Hematopoietic multipotent progenitor cell treated with erythropoietin and hydrocortisone succinate and interleukin-3 and kit ligand, for 17 days (in vitro differentiated cells): ENCODE measurements at places on chromosomes 12 and 14.

GRCh38 chr14:87094913-87095312 lies 898.1 kb downstream of the GALC start:
- no peak for DNase-seq

GRCh38 chr14:22932146-22932545 lies 3.0 kb upstream of the PRMT5 start:
- DNase-seq, result no peak

DNA sequence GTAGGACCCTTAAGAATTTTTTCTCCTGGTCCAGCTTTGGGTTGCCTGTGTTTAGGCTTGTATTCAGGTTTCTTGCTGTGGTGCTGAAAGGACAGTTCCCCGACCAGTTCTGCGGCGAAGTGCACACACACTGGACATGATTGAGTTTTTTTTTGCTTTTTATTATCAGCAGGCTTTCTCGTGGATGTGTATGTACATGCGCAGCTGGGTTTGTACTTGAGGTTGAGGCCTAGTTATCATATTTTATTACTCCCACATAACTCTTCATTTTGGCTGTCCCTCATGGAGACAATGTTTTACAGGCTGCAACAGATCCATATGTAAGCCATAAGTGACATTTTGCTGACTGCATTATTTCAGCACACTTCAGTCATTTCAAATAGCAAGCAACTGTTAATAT lies 2.5 kb downstream of the SCN8A start:
- DNase-seq, result no peak

DNA sequence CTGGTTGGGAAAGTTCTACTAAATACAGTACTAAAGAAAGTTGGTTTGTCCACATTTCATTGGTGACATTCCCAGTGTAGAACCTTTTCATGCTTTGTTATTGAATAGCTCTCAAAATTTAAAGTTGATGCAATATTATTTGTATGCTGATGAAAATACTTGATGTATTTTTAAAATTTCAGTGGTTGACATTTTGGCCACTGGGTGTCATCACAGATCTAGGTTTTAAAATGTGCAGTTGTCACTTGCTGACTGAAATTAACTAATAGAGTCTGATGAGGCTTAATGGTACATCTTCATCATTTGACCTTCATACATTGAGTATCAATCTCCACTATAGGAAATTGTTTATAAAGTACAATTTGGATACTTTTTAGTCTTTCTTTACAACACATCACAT lies 37.1 kb downstream of the CMAS start:
- DNase-seq, result peak; percentile 49

GRCh38 chr12:86052921-86053320 lies 178.8 kb downstream of the NTS start:
- DNase-seq, result no peak

- no peak for DNase-seq
Measured at GRCh38 chr14:32985866-32986265, 47.2 kb downstream of the NPAS3 start.

DNA sequence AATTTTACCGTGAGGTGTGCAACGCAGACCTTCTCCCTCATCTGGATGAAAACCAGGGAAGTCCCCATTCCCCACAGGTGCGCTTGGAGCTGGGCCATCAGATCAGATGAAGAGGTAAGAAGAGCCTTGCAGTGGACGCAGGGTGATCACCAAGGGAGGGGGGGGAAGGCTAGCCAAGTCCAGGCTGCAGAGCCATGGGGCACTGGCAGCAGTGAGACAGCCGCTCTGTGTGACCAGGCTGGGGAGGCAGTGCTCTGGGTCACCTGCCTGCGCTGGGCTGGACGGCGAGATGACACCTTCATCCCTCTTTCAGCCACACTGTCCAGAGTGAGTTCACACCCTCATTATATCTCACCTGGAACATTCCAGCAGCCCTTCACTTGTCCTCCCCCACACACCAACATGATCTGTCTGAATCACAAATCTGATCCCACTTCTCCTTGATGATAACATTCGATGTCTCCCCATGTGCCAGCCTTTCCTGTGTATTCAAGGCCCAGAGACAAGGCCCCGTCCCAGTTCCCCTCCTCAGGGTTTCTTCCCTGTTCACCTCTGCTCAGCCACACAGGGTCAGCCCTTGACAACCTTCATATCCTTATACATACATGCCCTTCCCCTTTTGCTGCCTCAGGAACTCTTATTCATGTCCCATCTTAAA lies 65.9 kb upstream of the VASH1 start:
- no peak for DNase-seq

- DNase-seq, result no peak
Measured at GRCh38 chr12:73445658-73446324, 1091.8 kb upstream of the ATXN7L3B start.

DNA sequence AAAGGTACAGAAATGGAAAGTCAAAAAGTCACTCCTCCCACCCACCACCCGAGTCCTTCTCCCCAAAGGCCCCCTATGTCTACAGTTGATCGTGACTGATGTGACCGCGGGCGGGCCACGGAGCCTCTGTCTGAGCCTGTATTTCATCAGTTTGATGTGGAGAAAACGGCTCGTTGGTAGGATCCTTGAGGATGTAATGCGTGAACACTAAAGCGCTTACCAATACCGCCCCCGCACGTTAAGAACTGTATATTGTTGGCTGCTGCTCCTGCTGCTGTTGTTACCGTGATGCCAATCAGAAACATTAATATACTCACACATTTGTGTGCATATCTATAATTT lies 24.6 kb upstream of the UBC start:
- peak; percentile 92 for DNase-seq

DNA sequence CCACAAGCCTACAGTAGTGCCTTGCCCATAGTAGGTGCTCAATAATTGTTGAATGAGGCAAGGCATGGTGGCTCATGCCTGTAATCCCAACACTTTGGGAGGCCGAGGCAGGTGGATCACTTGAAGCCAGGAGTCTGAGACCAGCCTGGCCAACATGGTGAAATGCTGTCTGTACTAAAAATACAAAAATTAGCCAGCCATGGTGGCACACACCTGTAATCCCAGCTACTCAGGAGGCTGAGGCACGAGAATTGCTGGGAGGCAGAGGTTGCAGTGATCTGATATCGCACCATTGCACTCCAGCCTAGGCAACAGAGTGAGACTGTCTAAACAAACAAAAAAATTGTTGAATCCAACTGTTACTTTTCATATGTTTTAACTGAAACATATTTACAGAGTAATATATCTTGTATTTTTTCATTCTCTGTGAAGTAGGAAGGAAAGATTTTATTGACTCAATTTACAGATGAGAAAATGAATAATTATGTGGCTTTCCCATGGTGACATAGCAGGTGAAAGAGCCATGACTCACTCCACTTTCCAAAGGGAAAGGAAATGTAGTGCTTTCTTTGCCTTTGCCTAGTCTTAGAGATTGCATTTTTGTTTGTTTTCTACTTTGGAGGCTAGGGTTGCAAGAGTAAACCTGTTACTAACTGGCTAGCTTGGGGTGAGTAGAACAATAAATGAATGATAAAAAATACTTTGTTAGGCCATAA lies 95.4 kb upstream of the SLC38A4 start:
- no peak for DNase-seq

GRCh38 chr14:22583994-22584393 lies 5.0 kb downstream of the DAD1 start:
- DNase-seq, result no peak

DNA sequence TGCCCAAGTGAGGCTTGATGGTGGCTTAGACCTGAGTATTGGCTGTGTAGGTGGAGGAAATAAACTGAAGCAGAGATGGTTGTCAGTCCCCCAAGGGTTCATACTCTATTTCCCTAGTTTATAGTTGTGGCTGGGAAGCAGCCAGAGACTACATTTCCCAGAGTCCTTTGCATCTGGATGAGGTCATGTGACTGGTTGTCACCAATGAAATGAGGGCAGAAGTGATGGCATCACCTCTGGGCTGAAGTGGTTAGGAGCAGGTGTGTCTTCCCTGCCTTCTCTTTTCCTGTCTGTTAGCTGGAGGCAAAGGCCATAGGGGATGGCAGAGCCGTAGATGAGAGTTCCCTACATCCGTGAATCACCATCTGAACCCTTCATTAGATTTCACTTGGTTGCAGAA lies 16.3 kb upstream of the NOS1 start:
- DNase-seq, result no peak

DNA sequence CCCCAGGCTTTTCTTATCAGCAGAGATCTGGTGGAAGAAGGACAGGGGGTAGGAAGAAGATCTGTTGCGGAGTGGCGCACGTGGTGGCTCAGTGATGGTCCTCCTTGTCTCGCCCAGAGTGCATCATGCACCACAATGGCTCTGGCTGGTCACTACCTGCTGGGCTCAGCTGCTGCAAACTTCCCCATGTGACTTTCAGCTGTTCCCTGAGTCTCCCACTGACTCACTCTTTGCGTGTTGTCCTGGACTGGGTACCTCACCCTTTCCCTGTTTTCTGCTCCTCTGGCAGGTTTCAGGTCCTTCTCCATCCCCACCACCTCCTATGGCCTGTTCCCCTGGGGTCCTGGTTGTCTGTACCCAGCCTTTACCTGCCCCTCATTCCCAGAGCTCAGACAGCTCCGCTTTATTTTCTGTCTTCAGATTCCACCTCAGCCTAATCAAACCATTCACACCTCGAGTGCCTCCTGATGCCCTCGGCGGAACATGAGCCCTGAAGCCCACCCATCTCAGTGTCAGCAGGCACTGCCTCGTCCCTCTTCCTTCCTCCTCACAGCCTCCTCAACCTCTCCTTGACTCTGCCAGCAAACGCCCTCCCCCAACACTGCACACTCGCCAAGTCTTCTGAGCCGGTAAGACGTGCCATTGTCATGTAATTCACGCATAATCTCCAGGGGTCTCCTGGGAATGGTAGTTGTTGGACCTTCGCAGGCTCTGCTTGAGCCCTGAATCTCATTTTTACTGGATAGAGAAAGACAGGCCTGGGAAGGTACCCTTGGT lies 1.8 kb downstream of the C1R start:
- DNase-seq, result no peak

- no peak for DNase-seq
Measured at GRCh38 chr14:26841920-26842741, 244.3 kb upstream of the NOVA1 start.

DNA sequence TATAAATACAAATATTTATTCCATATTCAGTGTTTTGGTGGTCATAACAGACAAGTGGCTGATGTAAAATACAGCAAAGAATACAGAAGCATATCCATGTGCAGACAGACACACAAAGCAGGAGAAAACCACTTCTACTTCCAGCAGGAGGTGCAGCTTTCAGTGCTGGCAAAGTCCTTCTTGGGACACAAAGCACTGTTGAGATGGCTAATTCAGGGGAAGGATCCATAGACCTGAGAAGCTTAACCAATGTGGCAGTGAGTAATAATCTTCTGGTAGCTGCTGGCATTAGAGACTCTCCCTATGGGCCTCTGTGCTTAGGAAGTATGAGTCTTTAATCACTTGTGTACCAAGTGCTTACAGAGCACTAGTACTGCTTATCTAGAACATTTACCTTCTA lies 26.8 kb downstream of the AMN1 start:
- no peak for DNase-seq

GRCh38 chr14:80679273-80679672 lies 262.3 kb downstream of the CEP128 start:
- DNase-seq, result no peak

GRCh38 chr12:597926-598568 lies 65.2 kb downstream of the NINJ2 start:
- peak; percentile 65 for DNase-seq

GRCh38 chr14:77965919-77966435 lies 166.1 kb downstream of the ADCK1 start:
- no peak for DNase-seq

- DNase-seq, result no peak
Measured at GRCh38 chr14:52003324-52003723, 14.0 kb downstream of the RTRAF start.

DNA sequence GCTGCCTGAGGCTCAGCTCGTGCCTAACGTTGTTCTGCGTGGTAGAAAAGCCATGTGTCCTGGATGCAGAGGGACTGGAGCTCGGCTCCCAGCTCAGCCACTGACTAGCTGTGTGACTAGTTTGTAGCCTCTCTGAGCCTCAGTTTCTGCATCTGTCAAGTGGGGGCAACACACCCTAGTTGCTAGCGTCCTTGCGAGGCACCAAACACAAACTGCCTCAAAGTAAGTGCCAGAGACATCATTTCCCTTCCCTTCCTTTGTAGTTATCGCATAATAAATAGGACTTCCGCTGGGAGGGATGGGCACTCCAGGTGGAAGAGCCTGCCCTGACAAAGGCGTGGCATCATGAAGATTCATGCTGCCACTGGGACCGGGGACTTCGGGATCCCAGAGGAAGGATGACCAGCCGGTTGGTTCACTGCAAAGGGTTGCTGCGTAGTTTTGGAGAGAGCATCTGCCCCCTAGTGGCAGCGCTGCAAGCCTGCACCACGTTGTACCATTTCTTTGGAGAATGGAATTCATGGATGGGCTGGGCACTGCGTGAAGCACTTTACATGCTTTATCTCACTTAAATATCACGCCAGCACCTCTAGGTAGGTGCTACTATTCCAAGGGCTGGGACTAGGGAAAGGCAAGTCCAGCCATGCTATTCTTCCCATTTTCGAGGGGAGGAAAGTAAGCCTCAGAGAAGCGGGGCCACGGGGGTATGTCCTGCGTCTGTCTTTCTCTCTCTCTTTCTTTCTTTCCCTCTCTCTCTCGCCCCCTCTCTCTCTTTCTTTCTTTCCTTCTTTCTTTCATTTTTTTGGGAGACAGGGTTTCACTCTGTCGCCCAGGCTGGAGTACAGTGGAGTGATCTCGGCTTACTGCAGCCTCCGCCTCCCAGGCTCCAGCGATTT lies 4.6 kb downstream of the CCDC197 start:
- peak; percentile 49 for DNase-seq

GRCh38 chr14:31124197-31124596 lies 83.4 kb downstream of the HECTD1 start:
- no peak for DNase-seq

GRCh38 chr12:107318806-107319532 lies 225.6 kb upstream of the CRY1 start:
- DNase-seq, result no peak

DNA sequence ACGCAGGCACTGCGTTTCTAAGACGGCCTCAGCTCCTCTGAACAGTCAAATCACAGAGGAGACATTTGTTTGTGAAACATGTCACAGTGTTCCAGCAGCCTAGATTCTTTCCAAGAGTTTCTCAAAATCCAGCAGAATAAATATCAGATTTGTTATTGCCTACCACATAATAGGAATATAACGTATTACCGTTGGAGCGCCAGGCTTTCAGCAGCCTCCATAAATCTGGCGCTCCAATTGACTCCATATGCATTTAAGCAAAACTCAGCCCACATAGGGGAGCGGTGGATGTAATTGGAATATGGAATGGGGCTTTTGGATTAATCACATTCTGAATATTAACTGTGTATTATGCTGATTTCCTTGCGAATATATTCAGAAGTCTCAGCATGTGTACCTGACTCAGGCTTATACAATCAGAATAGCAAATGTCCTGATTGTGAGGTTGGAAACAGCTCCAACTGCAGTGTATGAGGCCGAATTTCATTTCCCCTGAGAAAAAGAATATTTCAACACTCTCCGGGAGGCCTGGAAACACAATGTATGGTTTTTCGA lies 174.0 kb downstream of the ASCL4 start:
- DNase-seq, result no peak

DNA sequence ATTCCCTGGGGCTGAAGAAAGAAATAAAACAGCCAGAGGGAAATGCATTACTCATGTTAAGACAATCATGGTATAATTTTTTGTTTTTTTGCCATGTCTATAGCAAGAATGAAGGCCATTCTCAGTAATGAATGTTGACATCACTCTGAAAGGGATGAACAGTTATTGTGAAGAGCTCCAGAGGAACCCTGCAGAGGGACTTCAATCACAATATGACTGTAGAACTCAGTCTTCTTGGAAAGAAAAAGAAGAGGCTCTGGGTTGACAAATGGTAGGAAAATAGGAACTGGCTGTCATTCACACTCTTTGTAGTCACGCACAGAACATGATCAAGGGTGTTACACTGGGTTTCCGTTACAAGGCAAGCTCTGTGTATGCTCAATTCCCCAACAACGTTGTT lies 73.8 kb upstream of the DACT1 start:
- DNase-seq, result no peak
